CD4-positive, alpha-beta T cell treated with Interleukin-10 for 1 hour (primary cell): ENCODE measurements at places on chromosomes 5 and 9.

DNA sequence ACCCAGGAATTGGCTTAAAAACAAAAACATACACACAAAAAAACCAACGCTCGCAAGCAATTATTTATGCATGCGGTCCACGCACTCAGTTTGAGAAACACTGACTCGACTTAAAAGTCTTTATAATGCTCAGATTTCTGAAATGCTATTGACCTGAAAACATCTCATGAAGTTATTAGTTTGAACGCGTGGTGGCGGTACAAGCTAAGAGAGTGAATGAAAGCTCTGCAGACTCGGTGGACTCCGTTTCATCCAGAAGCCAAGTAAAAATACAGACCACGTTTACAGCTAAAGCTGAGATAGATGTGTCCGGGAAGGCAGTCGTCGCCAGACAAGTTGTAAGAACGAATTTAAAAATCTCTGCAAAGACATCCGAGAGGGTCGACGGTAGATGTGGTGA lies at the start of gene PCDHB6:
Gene PCDHB6 (plus strand): TSS at position 246 of the 400 bp plus-strand sequence. CDS start 201 bp downstream, outside the sequence.
- DNase-seq, result no peak

DNA sequence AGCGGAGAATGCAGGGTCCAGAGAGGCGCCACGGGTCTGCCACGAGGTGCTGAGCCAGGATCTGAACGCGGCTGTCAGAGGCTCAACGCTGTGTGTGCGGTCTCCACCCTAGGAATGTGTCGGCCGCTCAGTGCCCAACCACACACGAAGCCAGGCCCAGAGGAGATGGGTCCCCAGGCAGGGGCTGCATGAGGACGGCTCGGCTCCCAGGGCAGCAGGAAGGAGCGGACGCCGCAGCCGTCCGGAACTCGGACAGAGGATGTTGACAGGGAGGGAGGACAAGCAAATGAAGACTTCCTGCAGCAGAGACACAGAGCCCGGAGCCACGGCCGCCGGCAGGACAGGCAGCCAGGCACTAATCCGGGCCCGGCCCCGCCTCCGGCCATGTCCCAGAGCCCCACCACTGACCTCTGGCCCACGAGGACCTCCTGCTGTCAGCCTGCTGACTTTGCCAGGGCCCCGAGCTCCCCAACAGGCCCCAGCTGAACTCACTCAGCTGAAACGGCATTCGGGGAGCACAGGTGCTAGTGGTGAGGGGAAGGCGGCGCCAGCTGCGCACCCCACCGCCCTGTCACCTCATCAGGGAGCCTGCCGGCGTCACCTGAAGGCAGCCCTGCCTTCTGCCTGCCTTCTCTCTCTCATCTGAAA lies 12.7 kb downstream of the VAV2 start:
- no peak for DNase-seq

DNA sequence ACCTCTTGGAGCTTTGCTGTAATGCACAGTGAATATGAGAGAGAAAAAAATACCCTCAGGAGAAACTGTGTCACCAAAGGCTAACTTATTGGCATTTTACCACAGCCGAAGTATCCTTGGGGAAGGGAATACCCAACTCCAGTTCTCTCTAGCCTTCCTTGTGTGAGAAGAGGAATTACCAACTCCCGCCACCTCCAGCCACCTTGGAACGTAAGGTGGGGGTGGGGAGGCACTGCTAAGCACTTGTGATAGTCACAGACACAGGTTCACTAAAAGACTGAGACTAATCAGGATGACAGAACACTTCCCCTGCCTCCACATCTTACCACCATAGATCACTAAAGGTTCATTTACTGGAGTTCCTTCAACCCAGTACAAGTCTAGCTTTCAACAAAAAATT lies 102.0 kb upstream of the ADAMTS19 start:
- DNase-seq, result no peak

- no peak for DNase-seq
These were observed 108.7 kb downstream of the ZDHHC21 start for GRCh38 chr9:14584571-14584970.

DNA sequence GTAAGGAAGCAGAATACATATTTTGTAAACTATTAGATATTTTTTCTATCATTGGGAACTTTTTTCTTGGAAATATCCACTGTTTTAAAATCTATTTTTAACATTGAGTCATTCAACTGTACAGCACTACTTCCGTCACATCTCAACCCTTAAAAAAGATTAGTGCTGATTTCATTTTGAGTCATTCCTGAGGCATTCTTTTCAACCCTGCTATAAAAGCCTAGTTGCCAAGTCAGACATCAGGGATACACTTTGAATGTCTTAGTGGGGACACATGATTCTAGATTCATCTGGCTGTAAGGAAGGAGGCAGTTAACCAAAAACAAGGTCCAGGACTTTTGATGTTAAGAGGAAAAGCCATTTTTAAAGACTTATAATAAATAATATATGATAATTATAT lies 160.9 kb downstream of the GIN1 start:
- no peak for DNase-seq

- no peak for DNase-seq
These were observed 262.9 kb downstream of the EPB41L4A start for GRCh38 chr5:112156211-112156610.

GRCh38 chr9:97140566-97140965 lies 101.6 kb upstream of the CTSV start:
- DNase-seq, result no peak

DNA sequence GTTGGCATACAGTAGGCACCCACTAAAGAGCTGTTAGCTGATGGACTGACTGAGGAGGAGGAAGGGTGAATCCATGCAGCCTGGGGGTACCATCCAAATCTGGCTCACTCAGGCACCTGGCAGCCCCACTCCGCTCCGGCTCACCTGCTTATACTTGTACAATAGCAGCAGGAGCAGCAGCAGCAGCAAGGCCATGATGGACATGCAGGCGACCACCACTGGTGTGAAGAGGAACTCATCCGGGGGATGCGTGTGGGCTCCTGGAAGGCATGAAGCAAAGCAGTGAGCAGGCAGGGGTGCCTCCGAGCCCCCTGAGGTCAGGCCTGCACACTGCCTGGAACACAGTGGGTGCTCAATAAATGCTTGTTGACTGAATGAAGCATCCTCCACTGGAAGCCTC lies 18.3 kb downstream of the CSF1R start:
- DNase-seq, result no peak

GRCh38 chr9:72046630-72047456 lies 13.6 kb downstream of the C9orf57 start:
- no peak for DNase-seq

DNA sequence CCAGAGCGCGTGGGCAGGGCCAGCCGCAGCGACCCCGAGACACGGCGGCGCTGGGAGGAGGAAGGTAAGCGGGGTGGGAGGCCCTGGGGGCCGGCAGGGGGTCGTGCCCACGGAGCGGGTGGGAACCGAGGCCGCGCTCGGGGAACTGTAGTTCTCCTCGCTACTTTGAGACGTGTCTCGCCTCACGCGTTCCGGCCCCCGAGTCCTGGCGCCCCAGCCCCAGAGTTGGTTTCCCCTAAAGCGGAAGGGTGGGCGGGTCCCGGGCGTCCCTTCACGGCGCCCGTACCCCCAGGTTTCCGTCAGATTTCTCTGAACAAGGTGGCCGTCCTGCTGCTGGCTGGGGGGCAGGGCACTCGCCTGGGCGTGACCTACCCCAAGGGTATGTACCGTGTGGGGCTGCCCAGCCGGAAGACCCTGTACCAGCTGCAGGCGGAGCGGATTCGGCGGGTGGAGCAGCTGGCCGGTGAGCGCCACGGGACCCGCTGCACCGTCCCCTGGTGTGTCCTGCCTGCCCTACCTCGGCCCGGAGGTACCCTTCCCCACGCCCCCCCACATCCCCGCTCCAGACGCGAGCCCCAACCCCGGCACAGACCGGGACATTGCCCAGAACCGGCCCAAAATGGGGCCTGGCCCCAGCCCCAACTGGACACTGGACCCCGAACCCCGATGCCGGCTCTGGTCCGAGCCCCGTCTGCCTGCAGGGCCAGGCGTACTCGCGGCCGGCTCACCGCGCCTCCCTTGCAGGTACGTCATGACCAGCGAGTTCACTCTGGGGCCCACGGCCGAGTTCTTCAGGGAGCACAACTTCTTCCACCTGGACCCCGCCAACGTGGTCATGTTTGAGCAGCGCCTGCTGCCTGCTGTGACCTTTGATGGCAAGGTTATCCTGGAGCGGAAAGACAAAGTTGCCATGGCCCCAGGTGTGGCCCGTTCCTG lies 709 bp downstream of the UAP1L1 start:
- peak; percentile 48 for DNase-seq

DNA sequence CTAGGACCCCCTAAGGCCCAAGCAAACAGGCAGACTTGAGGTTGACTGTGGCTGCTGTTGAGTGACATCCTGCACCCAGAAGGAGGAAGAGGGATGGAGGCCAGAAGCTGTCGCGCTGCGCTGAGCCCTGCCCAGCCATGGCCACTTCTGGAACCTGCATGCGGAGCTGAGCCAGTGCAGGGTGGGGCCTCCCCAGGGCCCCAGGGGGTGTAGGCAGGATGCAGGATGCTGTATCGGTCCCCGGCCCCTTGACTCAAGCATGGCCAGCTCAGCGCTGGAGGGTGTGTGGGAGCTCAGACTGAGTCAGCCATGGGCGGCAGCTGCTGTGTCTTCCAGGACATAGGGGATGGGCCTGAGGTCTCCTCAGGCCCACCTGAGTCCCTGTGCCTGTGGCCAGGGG lies 26.9 kb downstream of the GLT6D1 start:
- DNase-seq, result no peak

DNA sequence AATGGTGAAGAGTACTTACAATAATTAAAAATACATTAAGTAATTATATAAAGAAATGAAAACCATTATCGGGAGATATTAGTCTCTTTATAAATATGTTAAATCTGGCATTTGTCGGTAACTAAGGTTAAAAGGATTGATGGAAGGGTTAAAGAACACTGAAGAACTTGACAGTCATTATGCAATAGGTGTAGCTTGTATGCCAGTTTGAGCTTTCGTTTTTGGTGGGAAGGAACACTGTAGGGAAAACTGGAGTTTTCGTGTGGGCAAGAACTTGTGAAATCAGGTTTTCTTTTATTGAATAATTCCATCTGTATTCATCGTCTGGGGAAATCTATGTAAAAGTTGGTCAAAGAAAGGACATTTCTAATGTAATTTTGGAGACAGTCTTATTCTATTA lies 142.3 kb downstream of the DMRTA1 start:
- no peak for DNase-seq

DNA sequence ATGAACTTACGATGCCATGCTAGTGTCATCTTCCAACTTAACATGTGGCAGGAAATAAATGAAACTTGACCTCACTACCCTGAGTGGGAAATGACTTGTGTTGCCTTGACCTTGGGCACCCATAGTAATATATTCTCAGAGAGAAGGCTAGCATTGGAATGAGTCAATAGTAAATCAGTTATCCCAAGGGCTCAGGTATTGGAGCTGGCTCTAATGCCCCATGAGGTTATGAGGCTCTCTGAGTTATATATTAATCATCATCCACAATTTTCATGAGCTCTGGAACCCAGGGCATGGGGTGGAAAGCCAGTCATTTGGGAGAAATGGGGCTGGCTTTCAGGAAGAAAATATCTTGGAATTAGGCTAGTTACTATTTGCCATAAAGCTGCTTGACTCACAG lies 42.4 kb upstream of the SMIM32 start:
- no peak for DNase-seq

- DNase-seq, result no peak
These were observed 82.4 kb upstream of the TAS2R1 start for GRCh38 chr5:9712506-9712905.

GRCh38 chr5:132820162-132820754 lies 7.2 kb downstream of the SOWAHA start:
- peak; percentile 88 for DNase-seq

GRCh38 chr5:161058781-161059180 lies 206.8 kb upstream of the ATP10B start:
- no peak for DNase-seq

DNA sequence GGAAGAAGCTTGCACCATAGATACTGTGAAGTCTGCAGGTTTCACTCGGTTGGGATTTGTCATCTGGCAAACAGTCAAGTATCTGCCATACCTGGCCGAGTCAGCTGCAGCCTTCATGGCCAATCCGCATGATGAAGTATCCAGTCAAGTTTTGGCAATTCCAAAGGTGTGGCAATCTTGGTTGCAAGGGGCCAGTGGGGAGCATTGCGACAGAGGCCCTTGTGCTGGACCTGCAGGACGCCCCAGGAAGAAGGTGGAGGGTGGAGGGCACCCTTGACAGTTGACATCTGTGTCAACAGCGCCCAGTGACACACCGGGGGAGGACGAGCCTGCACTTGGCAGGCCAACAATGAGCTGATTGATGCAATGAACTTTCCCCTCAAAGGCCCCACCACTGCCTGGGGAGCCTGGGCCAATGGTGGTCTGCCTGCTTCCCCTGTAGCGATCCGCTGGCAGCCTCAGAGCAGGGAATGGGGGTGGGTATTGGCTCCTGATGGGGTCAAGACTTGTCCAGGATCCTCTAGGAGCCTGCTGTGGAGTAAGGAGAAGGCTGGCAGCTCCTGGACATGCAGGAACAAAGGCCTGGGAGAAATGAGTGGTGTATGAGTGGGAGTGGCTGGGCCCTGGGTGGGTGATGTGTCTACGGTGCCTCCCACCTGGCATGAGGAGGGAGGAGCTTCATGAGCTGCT lies 122.8 kb upstream of the PITX1 start:
- no peak for DNase-seq

GRCh38 chr9:116288658-116289057 lies 135.1 kb downstream of the PAPPA start:
- DNase-seq, result no peak

GRCh38 chr9:71302776-71303175 lies 181.4 kb upstream of the TRPM3 start:
- DNase-seq, result no peak

DNA sequence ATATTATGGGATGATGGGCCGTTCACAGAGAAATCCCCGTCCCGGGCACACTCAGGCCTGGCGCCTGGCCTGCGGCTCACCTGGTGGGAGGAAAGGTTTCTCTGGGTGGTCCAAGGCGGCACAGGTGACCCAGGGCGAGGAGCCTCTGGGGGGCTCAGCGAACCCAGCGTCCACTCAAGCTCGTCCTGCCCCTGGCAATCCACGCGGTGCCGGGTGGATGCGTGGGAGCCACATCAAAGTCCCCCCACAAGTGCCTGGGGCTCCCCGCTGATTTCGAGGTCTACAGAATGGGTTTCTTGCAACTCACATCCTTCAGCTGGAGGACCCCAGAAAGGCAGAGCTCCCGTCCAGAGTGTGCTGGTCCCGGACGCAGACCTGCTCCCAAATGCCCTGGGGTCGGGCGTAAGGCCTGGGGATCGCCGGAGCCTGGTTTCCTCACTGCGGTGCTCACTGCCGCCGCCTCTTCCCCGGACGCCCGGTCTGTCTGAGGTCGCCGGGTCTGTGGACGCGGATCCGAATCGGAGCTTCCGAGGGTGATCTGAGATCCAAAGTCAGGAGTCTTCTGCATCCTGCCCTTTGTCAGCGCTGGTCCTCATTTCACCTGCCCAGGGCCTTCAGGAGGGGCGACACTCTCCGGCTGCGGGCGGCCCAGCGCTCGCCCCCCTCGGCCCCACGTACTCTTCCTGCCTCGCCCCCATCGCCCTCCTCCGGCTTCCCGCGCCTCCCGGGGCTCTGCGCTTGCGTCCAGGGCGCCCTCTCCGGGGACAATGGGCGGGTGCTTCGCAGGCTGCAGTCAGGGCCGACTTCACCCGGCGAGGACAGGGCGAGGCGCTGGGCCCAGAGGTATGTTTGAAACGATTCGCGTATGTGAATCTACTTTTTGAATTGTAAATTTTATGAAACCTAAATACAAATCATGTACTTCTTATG lies 20.0 kb upstream of the RUFY1 start:
- peak; percentile 55 for DNase-seq
